Fibroblast of skin of abdomen (primary cell): ENCODE measurements at places on chromosomes 16 and 17.
A peak's percentile ranks its signal among the peaks of the same experiment; 100 is the strongest.

DNA sequence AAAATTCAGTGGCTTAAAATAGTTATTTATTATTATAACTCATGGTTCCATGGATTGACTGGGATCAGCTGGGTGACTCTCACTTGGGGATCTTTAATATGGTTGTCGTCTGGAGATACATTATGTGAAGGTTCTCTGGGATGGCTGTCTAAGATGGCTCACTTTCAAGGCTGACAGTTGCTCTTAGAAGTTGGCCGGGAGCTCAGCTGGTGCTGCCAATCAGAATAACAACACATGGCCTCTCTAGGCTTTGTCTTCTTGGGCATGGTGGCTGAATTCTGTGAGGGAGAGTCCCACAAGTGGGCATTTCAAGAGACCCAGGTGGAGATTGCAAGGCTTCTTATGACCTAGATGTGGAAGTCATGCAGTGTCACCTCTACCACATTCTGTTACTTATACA, 269.7 kb downstream of the CA10 start:
- no peak for DNase-seq

DNA sequence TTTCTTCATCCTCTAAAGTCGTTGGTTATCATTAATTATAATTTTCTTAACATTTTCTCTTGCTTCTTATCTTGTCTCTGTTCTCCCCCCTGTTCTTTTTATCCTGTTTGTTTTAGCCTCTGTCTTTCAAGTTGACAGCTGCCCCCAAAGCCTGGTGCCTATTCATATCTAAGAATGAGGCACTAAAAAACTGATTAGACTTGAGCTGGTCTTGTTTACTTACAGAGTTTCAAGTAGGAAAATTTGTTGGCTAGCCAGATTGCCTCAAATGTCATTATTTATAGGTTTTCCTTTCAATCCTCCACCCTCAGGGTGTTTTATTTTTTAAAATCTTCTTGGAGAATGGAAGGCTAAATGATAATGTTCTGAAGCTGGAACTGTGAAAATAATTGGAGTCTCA, 236.0 kb downstream of the UTP18 start:
- DNase-seq: no peak

- DNase-seq: no peak
These were observed 1904.9 kb downstream of the TP53TG3F start for GRCh38 chr16:35364263-35364662.

DNA sequence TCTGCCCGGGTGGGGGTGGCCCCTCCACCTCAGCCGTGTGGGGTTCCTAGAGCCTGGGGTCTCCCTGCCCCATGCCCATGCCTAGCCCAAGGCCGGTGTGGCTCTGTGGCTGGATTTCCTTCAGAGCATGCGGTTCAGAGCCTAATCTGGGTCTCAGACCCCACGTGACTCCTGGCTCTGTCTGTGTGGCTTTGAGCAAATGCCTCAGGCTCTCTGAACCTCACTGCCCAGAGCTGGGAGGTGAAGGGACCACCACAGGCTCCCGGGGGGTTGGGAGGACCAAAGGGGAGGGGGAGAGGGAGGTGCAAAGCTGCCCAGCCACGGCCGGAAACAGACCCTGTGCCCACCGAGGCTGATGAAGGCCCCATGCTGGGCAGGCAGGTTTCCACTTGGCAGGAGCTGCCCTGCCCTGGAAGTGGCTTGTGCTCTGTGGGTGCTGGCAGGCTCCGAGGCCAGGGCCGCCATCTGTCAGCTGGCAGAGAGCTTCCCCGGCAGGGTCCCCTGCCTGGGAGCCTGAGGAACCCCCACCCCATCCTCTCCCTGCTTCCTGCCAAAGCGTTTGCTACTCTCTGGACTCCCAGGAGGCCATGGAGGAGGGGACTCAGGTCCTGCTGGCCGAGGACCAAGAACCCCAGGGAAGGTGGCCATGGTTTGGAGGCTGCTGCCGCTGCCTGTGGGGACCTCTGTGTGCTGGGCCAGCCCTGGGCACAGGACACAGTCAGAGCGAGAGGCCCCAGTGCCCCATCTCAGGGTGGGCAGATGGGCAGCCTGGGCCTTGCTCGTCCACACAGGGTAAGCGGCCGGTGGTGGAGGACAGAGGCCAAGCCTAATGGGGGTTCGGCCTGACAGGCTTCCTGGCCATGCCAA, 4.0 kb downstream of the CDH15 start:
- DNase-seq: no peak

- no peak for DNase-seq
These were observed 10.1 kb upstream of the ARHGAP23 start for GRCh38 chr17:38418062-38418692.

DNA sequence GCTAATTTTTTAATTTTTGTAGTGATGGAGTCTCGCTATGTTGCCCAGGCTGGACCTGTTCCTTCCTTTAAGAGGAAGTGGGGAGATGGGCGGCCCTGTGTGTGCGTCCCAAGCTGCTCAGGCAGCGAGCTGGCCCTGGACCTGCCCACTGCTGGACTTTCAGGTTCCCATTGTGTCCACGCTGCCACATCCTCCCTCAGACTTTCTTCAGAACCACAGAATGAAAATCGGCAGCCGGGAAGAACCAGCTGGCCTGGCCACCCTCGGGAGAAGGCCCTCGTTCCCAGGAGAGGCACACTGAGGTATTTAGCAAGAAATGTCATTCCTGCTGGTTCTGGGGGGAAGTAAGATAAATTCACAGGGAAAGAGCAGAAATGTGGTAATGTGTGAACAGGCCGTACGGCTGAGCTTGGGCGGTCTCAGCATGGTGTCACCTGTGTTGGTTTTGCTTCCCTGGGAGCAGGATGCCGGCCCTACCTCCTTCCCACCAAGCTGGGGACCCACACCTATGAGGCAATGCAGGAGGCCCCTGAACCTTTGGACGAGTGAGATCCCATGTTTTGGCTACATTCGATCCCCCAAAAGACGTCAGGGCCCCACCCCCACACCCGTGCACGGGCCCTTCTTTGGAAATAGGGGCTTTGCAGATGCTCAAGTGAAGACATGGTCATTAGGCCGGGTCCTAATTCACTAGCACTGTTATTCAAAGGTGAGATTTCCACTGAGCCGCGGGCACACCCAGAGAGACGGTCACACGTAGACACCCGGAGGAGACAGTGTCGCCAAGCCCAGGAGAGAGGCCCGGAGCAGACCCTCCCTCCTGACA, 35.9 kb upstream of the ZNF469 start:
- DNase-seq: no peak

DNA sequence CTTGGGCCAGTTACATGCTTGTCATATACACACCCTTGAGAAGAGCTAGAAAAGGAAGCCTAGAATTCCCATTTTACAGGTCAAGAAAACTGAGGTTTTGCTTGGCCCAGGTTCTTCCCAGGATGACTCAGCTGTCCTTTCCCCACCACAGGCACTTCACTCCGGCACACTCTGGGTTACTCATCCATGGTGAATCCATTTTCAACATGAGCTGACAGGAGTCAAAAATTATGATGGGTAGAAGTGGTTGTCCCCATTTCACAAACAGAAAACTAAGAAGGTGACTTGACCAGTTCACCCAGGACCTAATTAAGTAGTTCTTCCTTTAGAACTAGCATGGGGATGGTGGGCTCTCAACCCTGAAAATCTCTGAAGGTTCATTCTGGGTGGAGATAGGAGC, 67.2 kb downstream of the USP22 start:
- peak; percentile 17 for DNase-seq

GRCh38 chr17:67769231-67769630, 51.5 kb downstream of the NOL11 start:
- no peak for DNase-seq

DNA sequence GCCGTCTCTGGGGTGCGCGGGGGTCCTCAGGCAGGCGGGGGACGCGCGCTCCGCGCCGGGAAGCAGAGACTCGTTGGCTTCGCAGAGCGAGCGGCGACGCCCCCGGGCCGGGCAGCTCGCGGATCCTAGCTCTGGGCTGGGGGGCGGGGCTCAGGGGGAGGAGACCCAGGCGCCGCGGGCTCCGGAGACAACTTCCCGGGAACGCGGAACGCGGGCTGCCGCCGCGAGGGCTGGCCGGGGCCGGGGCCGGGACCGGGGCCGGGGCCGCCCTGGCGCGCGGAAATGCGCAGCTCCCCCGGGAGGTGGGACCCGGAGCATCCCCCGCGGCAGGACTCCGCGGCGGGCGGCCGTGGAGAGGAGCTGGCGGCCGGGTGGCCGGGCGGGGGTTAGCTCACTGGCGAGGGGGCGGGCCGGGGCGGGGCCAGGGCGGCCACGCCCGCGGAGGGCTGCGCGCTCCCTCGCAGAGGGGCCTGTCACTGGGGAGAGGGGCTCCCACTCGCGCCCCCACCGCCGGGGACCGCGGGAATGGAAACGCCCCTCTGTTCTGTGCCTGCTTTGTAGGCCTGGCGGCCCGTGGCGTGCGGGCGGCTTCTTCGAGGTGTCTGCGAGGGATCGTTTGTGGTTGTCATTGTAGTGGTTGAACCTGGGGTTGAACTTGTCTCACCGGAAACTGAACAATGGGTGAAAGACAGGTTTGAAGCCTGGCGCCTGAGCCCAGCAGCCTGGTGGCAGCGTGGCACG, at the start of gene GAS7:
Gene GAS7, minus strand, starts transcription at position 98 of the 741 bp plus-strand sequence.
- DNase-seq: peak; percentile 54

DNA sequence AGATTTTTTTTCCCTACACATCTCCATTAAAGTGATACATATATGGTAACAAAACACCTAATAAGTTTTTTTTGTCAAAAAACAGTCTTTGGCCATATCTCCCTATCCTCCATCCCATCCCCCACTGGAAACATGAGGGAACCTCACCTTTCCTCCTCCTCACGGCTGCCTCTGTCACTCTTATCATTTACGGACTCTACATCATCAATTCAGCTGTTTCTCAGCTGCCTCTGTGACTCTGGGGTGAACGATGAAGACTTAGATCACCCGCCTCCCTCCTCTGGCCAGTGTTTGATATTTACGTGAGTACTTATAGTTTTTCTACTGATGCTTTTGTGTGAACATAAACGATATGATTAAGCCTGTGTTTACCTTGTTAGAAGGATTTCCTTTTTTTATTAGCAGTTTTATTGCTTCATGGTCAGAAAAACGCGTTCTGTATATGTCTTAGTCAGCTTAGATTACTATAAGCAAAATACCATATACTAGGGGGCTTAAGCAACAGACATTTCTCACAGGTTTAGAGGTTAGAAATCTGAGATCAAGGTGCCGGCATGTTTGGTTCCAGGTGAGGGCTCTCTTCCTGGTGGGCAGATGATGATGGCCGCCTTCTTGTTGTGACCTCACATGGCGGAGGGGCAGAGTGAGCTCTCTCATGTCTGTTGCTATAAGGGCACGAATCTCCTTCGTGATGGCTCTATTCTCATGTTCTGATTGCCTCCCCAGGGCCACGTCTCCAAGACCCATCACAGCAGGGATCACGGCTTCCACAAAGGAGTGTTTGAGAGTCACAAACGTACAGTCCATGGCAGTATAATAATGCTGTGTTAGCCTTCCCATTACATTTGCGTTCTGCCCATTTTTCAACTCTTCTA, 32.1 kb downstream of the DNAH17 start:
- no peak for DNase-seq

DNA sequence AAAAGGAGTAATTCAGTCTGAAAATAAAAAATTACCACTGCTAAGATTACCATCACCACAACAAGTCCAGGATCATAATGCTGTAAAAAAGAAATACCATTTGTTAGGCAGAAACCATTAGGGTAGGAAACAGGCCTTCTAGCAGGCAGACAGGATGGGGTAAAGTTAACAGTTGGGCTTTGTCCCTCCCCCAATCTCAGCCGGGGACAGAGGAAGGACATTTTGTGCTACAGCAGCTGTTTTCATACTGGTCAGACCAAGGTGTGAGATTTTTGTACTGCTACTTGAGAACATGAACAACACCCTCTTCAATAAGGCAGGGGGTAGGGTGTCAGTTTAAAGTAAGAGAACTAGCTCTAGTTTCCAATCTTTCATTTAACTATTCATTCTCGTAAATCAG, 49.2 kb upstream of the ITGA2B start:
- DNase-seq: no peak

GRCh38 chr16:50644729-50645128, 36.4 kb downstream of the SNX20 start:
- DNase-seq: peak; percentile 43

DNA sequence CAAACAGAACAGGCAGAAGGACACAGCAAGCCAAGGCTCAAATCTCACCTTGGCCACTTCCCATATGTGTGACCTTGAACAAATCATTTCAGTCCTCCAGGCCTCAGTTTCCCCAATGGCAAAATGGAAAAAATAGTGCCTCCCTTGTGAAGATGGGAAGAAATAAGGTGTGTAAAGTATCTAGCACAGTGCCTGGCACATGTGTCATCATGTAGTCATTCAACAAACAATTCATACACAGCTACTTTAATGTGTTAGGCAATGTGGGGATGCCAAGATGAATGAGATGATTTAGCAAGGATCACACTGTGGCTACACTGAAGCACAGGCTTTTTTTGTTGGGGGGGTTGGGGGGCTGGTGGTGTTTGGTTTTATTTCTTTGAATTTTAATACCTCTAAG, 13.3 kb downstream of the SRCIN1 start:
- no peak for DNase-seq

DNA sequence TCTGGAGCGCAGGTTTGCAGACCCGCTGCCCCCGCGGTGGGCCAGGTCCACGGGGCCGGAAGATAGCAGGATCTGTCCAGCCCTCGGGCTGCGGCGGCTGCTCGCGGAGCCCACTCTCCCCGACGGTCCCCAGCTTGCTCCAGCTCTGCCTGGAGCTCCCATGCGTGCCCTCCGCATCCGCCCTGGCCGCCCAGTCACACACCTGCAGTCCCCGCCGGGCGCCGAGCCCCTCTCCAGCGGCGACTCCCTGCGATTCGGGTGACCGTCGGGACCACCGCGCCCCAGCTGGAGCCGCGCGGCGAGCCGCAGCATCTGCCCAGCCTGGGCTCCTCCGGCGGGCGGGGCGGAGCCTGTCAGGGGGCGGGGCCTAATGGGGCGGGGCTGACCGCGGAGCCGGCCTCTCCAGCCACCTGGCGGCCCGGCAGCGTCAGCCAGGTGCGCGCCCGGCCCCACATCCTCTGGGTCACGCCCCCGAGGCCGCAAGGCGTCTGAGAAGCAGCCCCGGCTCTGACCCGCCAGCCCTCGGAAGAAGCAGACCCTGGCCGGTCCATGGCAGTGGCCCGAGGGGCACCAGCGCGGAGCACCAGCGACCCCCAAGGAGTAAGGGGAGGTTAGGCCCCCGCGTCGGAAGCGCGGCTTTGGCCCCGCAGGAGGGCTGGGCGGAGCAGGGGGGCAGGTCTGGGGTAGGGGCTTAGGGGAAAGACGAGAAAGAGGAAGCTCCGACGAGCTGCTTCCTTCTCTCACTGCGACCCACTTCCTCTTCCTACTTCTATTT, at the start of gene PIK3R5:
Gene PIK3R5, minus strand, starts transcription at position 314 of the 775 bp plus-strand sequence. CDS start 54,213 bp downstream, outside the sequence.
- no peak for DNase-seq
